ENCODE measurements at places on chromosomes 11 and 22. TPM values are rescaled to one million over a fixed set of nuclear protein-coding genes. Genes with fewer than 3 reads are reported as not detected.

DNA sequence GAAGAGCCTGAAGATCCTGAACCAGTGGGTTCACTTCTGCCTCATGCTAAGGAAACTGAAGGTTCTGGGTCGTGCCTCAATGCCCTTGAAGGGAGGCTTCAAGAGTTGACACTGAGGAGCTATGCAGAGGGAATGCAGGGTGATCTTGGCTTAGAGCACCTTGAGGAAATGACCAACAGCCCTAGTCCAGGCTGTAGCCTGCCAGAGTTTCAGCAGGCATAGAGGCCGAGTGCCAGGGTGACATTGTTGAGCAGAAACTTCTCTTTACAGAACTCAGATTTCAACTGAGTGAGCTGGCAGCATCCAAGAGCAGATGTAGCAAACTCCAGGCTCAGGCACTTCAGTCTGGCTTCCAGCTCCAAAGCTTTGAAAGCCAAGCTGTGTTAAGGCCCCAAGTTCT lies 23.1 kb upstream of the CAPRIN1 start:
- DNase-seq, result no peak

- no peak for DNase-seq
Observed at GRCh38 chr11:63019506-63019905, 3.9 kb upstream of the SLC22A8 start.

GRCh38 chr11:122207921-122208764 lies 92.1 kb upstream of the BLID start:
- no peak for DNase-seq

The HIPK3 gene
- 50.9 TPM for total RNA-seq

DNA sequence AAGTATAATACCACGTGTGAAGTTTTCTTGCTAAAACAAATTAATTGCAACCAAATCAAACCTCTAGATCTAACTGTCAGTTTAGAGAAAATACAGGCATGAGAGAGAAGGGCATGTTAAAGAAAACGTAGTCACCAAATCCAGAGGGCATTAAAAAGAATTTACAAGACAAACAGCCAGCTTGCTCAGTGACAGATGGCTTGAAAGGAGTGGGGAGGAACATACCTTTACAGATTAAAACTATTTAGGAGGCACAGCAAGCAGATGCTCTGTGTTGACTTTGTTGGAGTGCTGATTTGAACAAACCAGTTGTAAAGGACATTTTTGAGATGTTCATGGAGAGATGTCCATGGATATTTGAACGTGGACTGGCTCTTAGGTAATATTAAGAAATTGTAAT lies 96.9 kb downstream of the ATXN10 start:
- no peak for DNase-seq

GRCh38 chr22:24005201-24005600 lies at the start of gene GSTT4:
Gene GSTT4, minus strand, starts transcription at chr22:24005453. Its CDS starts 97 bp downstream, at chr22:24005356.
- DNase-seq, result no peak

All from CD8-positive, alpha-beta memory T cell (primary cell).